ENCODE measurements at places on chromosomes 7 and 10.

- DNase-seq, result no peak
Observed at GRCh38 chr7:111184987-111185386, 94.1 kb downstream of the LRRN3 start.

GRCh38 chr7:31595390-31595789 lies 81.5 kb downstream of the ITPRID1 start:
- DNase-seq, result no peak

DNA sequence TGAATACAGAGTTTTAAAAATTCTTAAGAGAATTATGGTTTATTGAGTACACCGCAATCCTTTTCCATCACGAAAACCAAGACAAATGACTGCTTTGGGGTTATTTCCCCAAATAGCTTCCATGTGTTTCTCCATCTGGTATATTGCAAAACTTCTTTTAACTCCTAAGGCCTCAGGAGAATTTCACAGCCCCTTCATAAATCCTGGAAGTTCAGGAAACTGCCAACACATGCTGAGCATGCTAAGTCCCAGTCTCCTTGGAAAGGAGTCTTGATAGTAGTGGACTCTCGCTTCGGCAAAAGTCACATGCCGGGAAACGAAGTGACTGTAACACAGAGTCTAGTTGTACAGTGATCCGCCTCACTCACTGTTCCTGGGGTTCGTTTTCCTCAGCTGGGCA lies 88.1 kb upstream of the RSU1 start:
- DNase-seq, result no peak

- DNase-seq, result no peak
Observed at GRCh38 chr7:11430841-11431240, 401.2 kb downstream of the THSD7A start.

- no peak for DNase-seq
Observed at GRCh38 chr10:92164036-92164696, 126.7 kb downstream of the CPEB3 start.

DNA sequence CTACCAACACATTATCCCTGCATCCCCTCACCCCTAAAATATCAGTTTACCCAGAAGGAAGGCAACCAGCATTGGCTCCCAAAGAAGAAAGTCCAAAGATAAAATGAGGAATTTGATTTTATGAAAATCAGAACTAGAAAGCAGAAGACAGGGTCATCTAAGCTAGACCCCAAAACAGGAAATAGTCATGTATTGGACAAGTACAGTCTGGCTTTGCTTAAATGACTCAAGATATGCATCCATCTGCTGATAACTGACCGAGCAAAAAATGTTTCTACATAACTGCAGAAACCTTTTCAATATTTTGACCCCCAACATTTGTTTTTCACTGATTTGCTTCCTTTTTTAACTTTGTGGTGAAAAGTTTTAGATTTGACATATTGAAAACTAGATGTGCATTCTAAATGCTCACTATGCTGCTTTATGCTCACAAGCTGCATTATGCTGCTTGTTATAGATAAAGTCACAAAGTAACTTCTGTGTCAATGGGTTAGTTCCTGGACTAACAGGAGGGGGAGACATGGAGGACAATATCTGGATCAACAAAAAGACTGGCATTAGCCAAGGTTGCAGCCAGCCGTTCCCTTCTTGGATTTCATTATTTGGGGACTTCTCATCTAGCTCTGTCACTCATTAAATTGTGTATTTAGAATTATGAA lies 227.0 kb downstream of the INHBA start:
- DNase-seq, result no peak

DNA sequence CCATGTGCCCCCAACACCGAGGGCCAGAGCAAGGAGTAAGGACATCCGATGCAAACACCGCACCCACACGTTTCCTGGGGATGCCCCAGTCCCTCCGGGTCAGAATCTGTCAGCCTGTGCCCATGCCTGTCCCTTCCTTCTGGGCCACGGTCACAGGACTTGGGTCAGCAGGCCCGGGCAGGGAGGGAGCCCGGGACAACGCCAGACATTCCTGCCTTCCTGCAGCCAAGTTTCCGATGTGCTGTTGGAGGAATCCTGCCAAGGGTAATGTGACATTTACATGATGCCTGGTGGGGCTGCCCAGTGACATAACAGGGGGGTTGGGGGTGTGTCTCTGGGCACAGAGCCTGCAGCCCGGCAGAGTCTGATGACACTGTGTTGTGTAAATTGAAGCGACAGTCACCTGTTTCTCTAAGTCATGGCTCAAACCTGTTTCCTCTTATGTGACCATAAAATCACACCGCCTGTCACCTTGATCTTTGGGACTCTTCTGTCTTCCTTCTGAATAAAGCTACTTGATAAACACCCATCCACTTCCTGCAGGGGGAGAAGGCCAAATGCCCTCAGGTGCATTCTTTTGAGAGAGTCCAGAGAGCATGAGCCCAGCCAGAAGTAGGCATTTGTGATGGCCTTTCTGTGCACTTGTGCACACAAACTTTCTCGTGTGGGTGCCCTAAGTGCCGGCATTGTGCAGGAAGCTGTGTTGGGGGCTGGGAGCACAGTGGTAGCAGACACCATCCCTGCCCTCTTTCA lies 175.3 kb upstream of the RHEB start:
- no peak for DNase-seq

GRCh38 chr10:113313722-113314121 lies 239.1 kb upstream of the HABP2 start:
- no peak for DNase-seq

- DNase-seq, result no peak
Observed at GRCh38 chr10:129727495-129727894, 236.6 kb downstream of the EBF3 start.

DNA sequence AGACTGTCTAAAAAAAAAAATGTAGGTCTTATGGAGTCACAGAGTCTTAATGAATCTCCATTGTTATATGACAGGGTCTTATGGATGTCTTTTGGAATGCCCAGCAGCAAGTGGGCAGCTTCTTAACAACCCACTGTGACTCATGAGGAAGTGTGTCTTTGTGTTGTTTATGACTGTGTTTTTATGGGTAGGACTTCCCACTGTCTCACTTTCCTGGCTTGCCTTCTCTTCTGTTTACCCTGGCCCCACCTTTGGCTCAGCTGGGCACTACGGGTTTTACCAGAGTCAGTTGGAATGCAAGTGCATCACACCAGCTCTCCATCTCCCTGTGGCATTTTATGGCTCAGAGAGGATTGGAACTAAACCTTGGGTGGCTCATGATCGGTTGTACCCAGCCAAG lies 580.5 kb downstream of the AUTS2 start:
- no peak for DNase-seq

GRCh38 chr10:47287365-47287802 lies 12.6 kb upstream of the GDF10 start:
- no peak for DNase-seq

- no peak for DNase-seq
Observed at GRCh38 chr10:88620441-88620840, 33.9 kb downstream of the LIPJ start.

- DNase-seq, result no peak
Observed at GRCh38 chr10:52668024-52668423, 104.6 kb downstream of the MBL2 start.

GRCh38 chr7:83677180-83677866 lies 28.4 kb upstream of the SEMA3E start:
- peak; percentile 85 for DNase-seq

GRCh38 chr7:137890449-137890921 lies 43.7 kb upstream of the DGKI start:
- DNase-seq, result no peak

DNA sequence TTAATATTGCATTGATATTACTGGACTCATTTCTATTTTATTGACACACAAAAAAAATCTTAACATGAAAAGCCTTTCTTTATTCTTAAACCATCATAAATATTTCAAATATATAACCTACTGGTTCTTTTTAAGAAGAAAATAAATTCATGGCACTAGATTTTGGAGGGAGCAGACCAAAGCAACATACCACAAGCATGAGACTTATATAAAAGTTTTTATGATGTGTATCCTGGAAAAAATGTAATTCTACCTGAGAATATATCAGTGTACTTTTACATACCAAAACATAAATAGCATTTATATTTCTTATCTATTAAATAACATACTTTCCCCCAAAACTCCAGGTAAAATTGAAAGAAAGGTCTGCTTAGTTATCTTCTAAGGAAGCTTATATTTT lies 508.2 kb upstream of the SEMA3D start:
- no peak for DNase-seq

DNA sequence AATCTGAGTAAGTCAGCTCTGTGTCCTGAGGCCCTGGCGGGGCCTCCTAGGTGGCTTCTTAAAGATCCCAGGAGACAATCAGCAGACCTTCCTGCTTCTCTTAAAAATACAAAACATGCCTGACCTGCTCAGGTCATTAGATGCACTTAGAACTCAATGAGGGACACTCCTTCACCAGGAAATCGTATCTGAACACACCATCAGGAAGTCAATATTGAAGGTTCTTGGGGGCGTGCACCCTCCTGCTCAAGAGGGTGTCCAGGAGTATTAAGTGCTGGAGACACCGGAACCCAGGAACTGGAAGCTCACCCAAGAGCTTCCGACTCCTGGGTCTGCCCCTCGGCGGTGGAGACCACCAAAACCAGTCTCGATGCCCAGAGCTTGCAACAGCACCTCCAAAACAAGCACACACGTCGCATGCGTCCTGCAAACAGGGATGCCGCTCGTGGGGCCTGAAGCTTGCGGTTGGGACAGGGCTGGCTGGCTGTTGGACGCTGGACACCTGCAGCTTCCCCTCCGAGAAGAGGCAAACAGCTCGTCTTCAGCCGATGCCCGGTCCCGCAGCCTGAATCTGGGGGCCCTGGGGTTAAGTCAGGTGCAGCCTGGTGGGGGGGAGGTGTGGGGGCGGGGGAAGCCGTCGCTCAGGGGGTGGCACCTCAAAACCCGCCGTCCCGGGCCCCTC lies 803 bp downstream of the RAPGEF5 start:
- no peak for DNase-seq

DNA sequence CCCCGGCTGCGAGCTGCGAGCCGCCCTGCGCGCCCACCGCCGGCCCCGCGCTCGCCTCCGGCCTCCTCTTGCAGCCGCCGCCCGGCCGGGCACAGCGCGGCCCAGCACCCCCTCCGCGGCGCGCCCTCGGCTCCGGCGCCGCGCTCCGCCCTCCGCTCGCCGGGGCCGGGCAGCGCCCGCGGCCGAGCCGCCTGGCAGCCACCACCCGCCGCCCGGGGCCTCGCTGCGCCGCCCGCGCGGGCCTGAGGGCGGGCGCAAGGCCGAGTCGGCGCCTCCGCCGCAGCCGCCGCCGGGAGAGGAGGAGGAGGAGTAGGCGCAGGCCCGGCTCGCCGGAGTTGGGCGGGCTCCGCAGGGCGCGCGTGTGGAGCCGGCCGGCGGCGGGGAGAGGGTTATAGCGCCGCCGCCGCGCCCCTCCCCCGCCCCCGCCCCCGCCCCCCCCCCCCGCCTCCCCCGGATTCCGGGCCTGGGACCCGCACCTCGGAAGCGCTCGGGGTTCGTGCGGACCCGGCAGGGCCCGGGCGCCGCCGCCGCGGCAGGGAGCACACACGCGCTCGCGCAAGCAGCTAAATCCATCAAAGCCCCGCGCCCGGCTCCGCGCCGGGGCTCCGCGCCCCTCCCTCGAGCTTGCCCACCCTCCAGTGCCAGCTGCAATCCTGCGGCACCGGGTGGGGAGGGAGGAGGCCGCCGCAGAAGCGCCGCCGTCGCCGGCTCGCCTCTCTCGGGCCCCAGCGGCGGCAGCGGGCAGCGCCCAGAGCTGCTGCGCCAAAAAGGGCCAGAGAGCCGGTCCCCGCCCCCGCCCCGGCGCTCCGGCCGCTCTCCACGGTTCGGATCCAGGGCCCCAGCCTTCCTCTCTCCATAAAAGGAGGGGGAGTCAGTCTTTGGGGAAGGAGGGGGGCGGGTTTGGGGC lies at the start of gene PDGFA:
TSS of gene PDGFA (minus strand) at position 363 of the 907 bp plus-strand sequence. CDS start 845 bp downstream, outside the sequence.
- DNase-seq, result peak; percentile 65

- DNase-seq, result no peak
Observed at GRCh38 chr10:36063396-36063795, 421.3 kb upstream of the FZD8 start.

GRCh38 chr7:50808282-50808888 lies 25.7 kb upstream of the GRB10 start:
- no peak for DNase-seq

GRCh38 chr10:88064608-88065382 lies 201.4 kb downstream of the PTEN start:
- DNase-seq, result peak; percentile 69

DNA sequence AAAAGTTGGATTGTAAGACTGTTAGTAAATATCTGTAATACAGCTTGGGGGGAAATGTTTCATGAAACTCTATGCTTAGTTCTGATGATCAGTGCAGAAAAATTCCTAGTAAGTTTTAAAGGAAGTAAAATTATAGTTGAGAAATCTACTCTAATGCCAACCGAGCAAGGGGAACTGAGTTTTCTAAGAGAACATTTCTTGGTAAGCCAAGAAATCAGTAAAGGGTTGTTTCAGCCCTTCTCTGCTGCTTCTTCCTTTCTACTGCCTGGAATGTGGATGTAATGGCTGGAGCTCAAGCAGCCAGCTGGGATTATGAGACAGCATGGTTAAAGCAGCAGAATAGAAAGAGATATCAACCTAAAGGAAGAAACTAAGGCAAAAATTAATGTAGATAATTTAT lies 15.9 kb upstream of the AKR1B1 start:
- no peak for DNase-seq

- no peak for DNase-seq
Observed at GRCh38 chr10:107899075-107899474, 734.6 kb upstream of the SORCS1 start.

DNA sequence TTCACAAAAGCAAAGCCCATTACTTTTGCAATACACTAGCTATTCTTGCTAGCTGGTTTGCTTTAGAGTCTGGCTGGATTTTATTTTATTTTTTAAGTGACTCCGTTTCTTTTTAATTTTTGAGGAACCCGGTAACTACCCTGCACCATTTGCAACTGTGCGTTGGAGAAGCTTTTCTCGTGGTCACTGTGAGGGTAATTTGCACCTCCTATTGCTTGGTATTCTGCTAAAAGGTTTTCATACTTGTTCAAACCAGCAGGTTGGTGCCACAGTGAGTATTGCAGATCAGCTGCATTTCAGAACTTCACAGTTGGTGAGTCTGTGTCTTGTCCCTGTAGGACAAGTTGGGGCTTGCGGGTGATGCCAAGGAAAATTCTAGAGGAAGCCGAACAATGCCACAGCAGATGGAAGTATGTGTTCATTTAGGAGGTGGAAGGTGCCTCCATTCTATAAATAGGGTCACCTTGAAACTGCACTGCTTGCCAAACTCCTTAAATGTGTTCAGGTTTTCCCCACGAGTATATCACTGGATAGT lies 3.9 kb upstream of the NMT2 start:
- DNase-seq, result no peak

DNA sequence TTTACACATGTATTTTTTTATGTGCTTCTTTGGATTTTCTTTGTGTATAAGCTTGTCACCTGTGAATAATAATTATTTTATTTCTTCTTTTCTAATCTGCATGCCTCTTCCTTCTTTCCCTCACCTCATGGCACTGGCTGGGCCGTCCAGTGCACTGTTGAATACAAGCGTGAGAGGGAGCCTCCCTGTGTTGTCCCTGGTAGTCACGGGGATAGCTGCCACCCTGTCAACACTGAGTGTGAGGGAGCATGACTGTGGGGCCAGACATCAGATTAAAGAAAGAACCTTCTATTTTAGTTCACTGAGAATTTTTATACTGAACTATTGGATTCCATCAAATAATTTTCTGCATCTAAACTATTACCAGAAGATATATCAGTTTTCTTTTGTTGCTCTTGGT lies 187.9 kb downstream of the CDC14C start:
- no peak for DNase-seq

- DNase-seq, result no peak
Observed at GRCh38 chr10:119834188-119834587, 38.5 kb downstream of the MCMBP start.

GRCh38 chr7:83976302-83976701 lies 218.3 kb downstream of the SEMA3A start:
- peak; percentile 54 for DNase-seq

- DNase-seq, result no peak
Observed at GRCh38 chr7:37377231-37377630, 71.4 kb downstream of the ELMO1 start.

GRCh38 chr7:29314148-29314547 lies 119.6 kb downstream of the CHN2 start:
- no peak for DNase-seq
